Stimulated activated CD4-positive, alpha-beta T cell treated with anti-CD3 and anti-CD28 coated beads, Interleukin-12 subunit alpha, Interleukin-12 subunit beta, amount 100 ng/mL, for 48 hours (primary cell): ENCODE measurements at places on chromosomes 4 and X.

DNA sequence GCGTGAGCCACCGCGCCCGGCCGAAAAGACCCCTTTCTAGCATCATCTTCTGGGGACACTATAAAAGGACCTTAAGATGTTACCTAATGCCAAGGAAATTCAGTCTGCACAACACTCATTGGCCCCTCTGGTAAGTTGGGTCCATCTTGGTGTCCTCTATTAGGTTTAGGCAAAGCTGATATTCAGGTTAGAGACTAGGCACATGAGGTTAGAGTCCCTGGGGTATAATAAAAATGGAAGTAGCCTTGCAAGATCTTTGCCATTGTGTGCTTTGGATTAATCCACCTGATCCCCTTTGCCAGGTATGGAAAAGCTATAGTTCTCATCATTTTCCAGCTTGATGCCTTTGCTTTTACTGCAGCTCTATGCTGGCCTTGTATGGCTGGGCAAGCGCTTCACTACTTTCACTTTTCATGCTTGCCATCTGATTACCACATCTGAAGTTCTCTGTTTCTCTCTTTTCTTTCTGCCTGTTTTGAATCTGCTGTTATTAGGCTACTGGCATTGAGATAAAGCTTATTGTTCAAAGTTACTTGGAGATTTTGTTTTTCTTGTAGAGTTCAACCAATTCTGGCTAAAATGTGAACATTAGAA, 5.4 kb upstream of the ADH4 start:
- DNase-seq = no peak

- DNase-seq = no peak
These were observed 676.3 kb upstream of the BOD1L1 start for GRCh38 chr4:14303856-14304255.

DNA sequence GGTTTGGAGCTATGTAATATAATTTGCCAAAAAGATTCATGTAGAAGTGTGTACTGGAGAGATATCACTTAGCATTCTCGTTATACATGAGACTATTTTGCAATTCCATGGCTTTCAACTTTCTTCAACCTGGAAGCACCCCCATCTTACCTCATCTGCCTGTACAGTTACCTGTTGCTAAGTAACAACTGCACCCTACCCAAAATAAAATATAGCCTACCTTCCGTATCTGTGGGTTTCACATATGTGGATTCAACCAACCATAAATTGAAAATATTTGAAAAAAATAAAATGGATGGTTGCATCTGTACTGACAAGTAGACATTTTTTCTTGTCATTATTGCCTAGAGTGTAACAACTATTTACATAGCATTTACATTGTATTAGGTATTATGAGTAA, 278.3 kb downstream of the PPP1R2C start:
- no peak for DNase-seq

- no peak for DNase-seq
These were observed 49.3 kb upstream of the CD40LG start for GRCh38 chrX:136598631-136599030.

GRCh38 chr4:1737666-1738065, 16.3 kb downstream of the TACC3 start:
- no peak for DNase-seq

DNA sequence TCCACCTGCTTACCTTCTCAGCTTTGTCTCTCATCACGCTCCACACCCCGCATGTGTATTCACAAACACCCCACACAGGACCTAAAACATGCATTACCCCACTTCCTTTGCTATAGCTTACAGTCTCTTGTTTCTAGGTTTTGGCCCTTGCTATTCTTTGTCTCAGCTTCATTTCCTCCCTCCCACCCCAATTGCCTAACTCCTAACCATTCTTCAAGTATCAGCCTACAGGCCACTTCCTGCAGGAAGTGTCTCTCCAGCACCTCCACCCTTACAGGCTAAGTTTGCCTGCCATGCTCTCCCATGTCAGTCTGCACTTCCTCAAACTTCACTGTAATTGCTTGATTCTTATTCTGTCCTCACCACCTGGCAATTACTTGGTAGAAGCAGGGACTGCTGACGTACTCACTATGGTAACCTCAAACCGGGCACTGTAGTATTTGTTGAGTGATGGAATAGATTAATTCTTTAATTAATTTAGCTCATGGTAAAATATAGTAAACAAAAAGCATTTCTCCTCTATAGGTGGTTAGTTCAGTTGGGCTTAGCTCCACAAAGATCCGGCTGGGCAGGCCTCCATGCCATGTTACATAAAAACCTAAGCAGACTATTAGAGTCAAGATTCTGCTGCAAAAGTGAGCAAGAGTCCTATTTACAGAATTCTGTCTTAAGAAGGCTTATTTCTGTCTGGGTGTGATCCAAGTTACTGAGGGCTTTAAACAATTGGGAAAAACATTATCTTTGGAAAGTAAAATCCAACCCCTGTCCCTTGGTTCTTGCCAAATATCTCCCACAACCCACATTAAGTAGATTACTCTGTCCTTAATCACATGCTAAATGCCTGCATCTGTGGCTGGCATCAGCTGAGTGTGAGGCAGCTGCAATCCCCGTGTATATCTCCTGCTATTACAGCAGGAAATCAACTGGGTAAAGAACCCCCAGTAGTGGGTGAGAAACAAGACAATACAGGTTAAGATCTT, 124.7 kb upstream of the CPEB2 start:
- DNase-seq = no peak

DNA sequence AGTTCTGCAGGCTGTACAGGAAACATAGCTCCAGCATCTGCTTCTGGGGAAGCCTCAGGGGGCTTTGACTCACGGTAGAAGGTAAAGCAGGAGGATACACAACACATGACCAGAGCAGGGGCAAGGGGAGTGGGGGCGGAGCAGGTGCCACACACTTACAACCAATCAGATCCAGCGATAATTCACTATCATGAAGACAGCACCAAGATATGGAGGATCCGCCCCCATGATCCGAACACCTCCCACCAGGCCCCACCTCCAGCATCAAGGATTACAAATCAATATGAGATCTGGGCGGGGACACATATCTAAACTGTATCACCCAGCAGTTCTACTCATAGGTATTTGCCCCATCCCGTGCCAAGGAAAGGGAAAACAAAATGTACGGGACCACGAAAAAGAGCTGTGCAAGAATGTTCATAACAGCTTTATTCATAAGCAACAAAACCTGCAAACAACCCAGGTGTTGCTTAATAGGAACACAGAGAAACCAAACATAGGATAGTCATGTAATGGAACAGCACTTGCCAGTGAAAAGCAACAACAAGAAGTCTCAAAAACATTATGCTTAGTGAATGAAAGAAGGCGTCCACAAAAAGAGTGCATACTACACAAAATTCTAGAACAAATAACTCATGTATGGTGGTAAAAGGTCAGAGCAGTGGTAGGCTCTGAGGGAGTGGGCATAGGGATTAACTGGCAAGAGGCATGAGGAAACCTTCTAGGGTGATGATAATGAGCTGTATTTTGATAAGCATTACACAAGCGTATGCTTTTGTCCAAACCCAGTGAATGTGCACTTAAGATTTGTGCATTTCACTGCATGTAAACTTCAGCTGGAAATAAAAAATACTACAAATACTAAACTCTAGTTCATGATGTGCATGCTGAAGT, 130.9 kb upstream of the FAM9B start:
- no peak for DNase-seq

- DNase-seq = no peak
These were observed 674 bp downstream of the SH3D19 start for GRCh38 chr4:151324752-151325110.

- DNase-seq = no peak
These were observed 211.2 kb upstream of the KIT start for GRCh38 chr4:54446581-54446980.
